ENCODE measurements at places on chromosomes 7 and 10.

DNA sequence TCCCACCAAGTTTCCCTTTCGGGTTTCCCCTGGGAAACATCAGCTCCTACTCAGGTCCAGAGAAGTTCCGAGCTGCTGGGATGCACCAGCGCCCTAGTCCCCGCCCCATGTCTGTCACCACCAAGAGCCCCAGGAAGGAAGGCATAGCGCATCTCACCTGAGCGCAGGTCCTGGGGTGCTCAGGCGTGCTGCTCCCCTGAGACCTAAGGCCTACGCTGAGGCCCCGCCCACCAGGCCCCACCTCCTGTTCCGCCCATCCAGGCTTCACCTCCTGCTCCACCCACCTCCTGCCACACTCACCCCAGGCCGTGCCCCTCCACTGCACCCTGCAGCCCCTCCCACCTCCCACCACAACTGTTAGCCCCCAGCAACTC lies 1.2 kb upstream of the TFR2 start:
- no peak for DNase-seq

DNA sequence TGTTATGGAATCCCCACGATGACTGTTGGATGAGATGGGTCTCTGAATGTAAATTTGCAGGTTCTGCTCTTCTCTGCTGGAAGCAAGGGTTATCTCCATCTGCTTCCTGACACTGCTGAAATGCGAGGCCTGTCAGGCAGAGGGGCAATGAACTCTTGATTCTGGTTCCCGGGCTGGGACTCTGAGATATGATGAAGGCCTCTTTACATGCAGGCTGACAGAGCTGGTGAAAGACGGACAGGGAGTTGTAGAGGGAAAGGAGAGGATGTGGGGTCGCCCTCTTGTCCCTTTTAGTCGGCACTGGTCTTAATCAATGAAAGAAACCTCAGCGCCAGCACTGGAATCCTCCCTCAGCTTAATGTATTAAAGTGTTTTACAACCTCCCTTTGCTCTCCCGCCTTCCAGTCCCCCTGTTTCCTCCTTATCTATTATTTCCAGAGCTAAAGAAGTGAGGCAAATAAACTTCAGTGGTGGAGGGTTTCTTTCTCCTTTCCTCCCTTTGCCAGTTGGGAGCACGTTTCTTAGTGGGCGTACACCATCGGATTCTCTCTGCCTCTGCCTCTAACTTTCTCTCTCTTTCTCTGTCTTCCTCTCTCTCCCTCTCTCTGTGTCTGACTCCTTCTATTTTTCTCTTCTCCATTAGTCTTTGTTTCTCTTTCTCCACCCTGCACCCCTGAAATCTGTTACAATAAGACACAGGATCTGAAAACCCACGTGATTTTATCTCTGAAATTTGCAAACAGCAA lies 145.6 kb downstream of the BAMBI start:
- no peak for DNase-seq

GRCh38 chr7:98420966-98421612 lies 20.2 kb upstream of the BAIAP2L1 start:
- DNase-seq: no peak

GRCh38 chr7:29077854-29078253 lies 68.5 kb downstream of the CPVL start:
- no peak for DNase-seq

- no peak for DNase-seq
Measured at GRCh38 chr10:59000162-59000825, 176.1 kb upstream of the PHYHIPL start.

DNA sequence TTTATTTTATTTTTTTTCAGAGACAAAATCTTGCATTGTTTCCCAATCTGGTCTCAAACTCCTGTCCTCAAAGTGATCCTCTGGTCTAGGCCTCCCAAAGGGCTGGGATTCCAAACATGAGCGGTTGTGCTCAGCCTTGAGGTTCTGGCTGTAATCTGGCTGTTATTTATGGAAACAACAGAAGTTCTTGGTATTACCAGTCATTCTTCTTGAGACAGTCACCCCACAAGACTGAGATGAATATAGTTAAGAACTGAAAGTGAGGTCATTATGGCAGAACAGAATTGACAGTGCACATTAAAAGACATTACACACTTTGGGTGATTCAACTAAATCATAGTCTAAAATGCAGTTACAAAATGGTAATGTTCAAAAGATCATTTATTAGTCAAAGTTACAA lies 719.5 kb downstream of the ZWINT start:
- DNase-seq: no peak

GRCh38 chr10:69856601-69857166 lies 55.0 kb downstream of the COL13A1 start:
- no peak for DNase-seq

GRCh38 chr7:142384493-142384922 lies 126.7 kb upstream of the PRSS58 start:
- DNase-seq: no peak

Data from caudate nucleus (tissue), 63 donors.